Mucosa of descending colon (tissue), 3 donors: ENCODE measurements at places on chromosomes 12 and 14. TPM values are rescaled to one million over a fixed set of nuclear protein-coding genes. Genes with fewer than 3 reads are reported as not detected.

The AKAP3 gene
- total RNA-seq, result 2.6 TPM

The EXOC5 gene
- total RNA-seq, result 69.3 TPM

The MED13L gene
- total RNA-seq, result 96.9 TPM

The MIP gene
- total RNA-seq, result not detected

The FLRT2 gene
- total RNA-seq, result 7.1 TPM

The PIWIL1 gene
- 0.23 TPM for total RNA-seq

The IL22 gene
- not detected for total RNA-seq

The KLHL33 gene
- 0.27 TPM for total RNA-seq

The FAR2 gene
- total RNA-seq, result 72.2 TPM

The A2ML1 gene
- 0.46 TPM for total RNA-seq

The MDGA2 gene
- not detected for total RNA-seq

The KLRG1 gene
- 3.0 TPM for total RNA-seq

The CLMN gene
- total RNA-seq, result 73.7 TPM

The ZFHX2 gene
- total RNA-seq, result 1.6 TPM

The CLEC4D gene
- total RNA-seq, result 0.41 TPM

The NOXRED1 gene
- 0.82 TPM for total RNA-seq

The MAP1LC3B2 gene
- 2.0 TPM for total RNA-seq

The HIF1A gene
- 71.6 TPM for total RNA-seq

The LYZ gene
- 47.7 TPM for total RNA-seq

The LRP10 gene
- 218 TPM for total RNA-seq

The SRRM4 gene
- 0.32 TPM for total RNA-seq

The TAS2R20 gene
- 1.6 TPM for total RNA-seq

The KRT74 gene
- total RNA-seq, result not detected

The TAC3 gene
- total RNA-seq, result 2.0 TPM

The RNASE4 gene
- total RNA-seq, result 35.9 TPM

The GPR68 gene
- total RNA-seq, result 2.3 TPM

The RPGRIP1 gene
- 0.09 TPM for total RNA-seq

The WSB2 gene
- 119 TPM for total RNA-seq

The ALDH2 gene
- 382 TPM for total RNA-seq

The NXPH4 gene
- 0.25 TPM for total RNA-seq

The ENDOU gene
- 0.19 TPM for total RNA-seq

The RABGGTA gene
- 31.6 TPM for total RNA-seq

The NGB gene
- 5.3 TPM for total RNA-seq

The HOTAIR gene
- not detected for total RNA-seq

The PCED1B gene
- 2.9 TPM for total RNA-seq

The KRT78 gene
- total RNA-seq, result not detected

The SERPINA12 gene
- total RNA-seq, result not detected

The CCDC88C gene
- total RNA-seq, result 56.6 TPM

The OTX2 gene
- not detected for total RNA-seq

The NFE2 gene
- total RNA-seq, result 0.25 TPM

The MYRFL gene
- 0.23 TPM for total RNA-seq

The SLC41A2 gene
- 106 TPM for total RNA-seq

The ADAMTS20 gene
- not detected for total RNA-seq

The DHRS2 gene
- total RNA-seq, result not detected

The LARP4 gene
- 42.1 TPM for total RNA-seq

The LRTM2 gene
- not detected for total RNA-seq

The KRT80 gene
- not detected for total RNA-seq

The SDR9C7 gene
- not detected for total RNA-seq

The INSM2 gene
- not detected for total RNA-seq

The DCN gene
- total RNA-seq, result 91.0 TPM

The MYO1H gene
- not detected for total RNA-seq

The TMEM30B gene
- total RNA-seq, result 83.8 TPM

The TEX52 gene
- total RNA-seq, result not detected

The CCDC175 gene
- total RNA-seq, result 0.09 TPM

The ASB2 gene
- total RNA-seq, result 8.8 TPM

The HECTD4 gene
- 75.5 TPM for total RNA-seq

The RIC8B gene
- 13.3 TPM for total RNA-seq

The TAS2R42 gene
- not detected for total RNA-seq
